ENCODE measurements at places on chromosomes 7 and 10. TPM values are rescaled to one million over a fixed set of nuclear protein-coding genes. Genes with fewer than 3 reads are reported as not detected.

The VSTM2A gene
- total RNA-seq, result not detected

The TFR2 gene
- 0.22 TPM for total RNA-seq

The TDRD1 gene
- 0.36 TPM for total RNA-seq

The AMPH gene
- total RNA-seq, result 1.5 TPM

The EXOSC1 gene
- 26.0 TPM for total RNA-seq

The HNRNPH3 gene
- total RNA-seq, result 58.2 TPM

The CRCP gene
- 25.0 TPM for total RNA-seq

The RNF32 gene
- 1.3 TPM for total RNA-seq

The BEND7 gene
- total RNA-seq, result 34.7 TPM

DNA sequence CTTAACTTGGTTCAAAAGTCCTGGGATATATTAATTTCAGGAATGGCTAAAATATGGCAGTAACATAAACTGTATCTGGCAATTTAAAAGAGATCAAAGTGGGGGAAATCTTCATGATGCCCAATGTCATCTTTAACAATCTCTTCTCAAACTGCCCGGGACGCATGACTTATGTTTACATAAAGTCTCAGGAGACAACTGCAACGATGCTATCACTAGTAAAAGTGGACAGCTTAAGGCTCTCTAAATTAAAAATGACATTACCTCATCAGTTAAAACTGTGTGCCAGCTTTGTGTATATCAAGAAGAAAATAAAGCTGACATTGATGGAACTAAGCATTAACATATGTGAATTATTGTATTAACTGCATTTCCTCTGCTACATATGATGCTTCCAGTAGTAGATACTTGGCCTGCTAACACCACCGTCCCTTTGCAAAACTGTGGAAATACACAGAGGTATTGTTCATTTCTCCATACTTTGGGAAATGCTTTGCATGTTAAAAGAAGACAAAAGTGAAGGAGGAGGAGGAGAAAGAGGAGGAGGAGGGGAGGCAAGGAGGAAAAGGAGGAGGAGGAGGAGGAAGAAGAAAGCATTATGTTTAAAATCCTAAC, 62.4 kb downstream of the NRP1 start:
- DNase-seq, result no peak

DNA sequence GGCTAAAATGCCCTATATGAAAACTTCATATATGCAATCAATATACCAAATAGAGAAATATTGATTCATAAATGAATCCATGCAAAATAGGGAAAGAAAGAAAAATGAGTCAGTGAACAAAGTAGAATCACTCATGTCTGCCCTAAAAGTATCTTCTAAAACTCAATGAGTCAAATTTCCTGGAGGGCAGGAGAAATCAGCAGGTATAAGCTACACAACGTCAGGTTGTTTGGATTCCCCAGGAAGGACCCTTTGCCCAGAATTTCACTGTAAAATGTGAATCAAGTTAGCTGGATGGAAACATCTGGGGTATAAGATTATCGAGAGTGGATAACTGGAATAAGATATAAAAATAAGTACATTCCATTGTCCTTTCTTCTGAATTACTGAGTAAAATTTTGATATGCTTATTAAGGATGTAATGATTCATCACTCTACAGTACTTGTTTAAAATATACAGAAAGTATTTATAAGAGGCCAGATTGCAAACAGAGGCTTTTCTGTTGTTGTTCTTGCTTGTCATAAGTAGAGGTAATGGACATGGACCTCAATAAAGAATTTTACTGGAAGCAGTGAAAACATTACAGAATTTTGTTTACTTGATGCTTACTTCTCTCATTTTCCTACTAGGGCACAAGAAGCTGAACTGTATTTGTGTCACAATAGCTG, 99.0 kb downstream of the AGMO start:
- DNase-seq, result no peak

DNA sequence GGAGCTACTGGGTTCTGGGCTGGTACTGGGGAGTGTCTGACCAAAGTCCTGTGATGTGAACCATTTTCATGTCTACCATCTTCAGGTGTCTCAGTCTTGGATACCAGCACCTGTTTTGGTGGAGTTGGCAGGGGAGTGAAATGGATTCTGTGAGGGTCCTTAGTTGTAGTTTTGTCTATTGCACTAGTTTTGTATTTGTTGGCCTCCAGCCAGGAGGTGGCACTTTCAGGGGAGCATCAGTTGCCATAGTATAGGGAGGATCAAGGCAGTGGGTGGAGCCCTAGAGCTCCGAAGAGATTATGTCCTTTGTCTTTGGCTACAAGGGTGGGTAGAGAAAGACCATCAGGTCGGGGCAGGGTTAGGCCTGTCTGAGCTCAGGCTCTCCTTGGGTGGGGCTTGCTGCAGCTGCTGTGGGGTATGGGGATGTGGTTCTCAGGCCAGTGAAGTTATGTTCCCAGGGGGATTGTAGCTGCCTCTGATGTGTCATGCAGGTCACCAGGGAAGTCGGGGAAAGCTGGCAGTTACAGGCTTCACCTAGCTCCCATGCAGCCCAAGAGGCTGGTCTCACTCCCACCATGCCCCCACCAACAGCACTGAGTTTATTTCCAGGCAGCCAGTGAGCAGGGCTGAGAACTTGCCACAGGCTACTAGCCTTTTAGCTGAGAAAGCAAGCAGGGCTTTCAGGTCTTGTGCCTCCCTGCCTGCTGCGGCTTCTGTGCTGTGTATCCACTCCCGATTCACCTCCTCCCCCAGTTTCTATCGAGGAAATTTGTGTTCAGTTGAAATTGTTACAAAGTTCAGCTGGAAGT, 153.1 kb downstream of the ZNF365 start:
- no peak for DNase-seq

DNA sequence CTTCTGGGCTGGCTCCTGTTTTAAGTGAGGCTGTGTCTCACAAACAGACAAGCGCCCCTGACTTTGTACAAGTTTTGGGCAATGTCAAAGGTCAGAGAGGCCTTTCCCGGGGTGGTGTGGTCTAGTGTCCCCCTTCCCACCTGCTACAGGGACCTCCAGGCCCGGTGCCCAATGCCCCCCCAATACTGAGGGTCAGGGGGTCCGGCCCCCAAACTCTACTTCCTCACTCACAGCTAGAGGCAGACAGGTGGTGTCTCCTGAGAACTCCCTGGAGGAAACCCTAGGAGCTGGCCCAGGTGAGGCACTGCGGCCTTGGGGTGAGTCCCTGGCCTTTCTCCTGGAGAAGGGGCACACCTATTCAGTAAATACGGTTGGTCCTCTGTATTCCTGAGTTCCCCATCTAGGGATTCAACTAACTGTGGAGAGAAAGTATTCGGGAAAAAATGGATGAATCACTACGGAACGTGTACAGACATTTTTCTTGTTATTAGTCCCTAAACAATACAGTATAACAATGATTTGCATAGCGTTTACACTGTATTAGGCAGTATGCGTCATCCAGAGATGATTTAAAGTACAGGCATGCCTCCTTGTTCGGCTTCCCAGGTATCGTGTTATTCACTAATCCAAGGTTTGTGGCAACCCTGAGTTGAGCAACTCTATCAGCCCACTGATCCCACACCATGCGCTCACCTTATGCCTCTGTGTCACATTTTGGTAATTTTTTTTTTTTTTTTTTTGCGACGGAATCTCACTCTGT, 308.1 kb downstream of the WDR37 start:
- no peak for DNase-seq

DNA sequence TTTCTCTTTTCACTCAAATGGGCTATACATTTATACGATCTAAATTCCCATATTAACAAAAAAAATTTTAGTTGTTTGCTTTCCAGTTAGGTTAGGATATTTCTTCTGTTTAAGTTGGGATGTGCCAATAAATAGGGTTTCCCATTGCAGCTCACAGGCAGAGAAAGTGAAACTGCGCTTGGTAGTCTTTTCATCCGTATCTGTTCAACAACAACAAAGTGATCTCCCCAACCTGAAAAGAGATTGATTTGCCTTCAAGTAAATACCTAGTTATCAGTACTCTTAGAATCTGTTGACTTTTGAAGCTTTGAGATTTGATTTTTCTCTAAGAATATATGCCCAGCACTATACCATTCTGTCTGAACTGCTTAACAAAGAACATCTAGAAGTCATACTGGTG, 143.4 kb downstream of the DYNC1I1 start:
- no peak for DNase-seq

DNA sequence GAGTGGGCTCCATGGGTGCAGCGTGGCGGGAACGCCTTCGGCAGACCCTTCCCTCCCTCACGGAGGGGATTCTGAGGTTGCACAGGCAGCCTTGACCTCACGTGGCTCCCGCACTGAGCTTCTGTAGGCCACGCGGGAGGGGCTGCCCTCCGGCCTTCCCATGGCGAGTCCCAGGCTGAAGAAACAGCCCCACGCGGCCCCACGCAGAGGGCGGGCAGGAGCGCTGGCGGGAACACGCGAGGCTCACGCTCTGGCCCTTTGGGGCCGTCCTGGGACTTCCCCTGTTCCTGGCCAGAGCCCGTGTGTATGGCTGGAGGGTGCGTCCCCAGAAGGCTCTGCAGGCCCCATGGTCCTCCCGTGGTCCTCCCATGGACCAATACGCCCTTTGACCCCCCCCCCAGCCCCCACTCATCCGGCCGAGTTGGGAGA, 21.7 kb upstream of the NKX6-2 start:
- DNase-seq, result no peak

- DNase-seq, result no peak
Observed at GRCh38 chr10:60206735-60207134, 182.9 kb downstream of the ANK3 start.

GRCh38 chr10:1648648-1649047, 88.7 kb downstream of the ADARB2 start:
- no peak for DNase-seq

DNA sequence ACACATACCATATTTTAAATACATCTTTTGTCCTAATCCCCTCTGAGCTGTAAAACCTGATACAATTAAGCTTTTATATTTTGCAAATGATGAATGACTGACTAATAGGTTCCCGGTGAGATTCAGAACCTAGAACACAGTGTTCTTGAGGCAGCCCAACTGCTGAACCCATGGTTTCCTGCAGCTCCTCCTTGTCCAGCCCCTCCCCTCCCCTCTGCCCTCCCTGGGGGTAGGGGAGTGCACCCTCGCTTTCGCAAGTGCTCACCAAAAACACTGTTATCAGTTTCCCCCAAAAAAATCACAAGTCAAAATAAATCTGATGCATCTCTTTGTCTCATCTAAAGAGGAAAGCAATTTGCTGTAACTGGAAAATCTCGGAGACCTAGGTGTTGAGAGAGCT, 602.8 kb downstream of the KCNMA1 start:
- no peak for DNase-seq

DNA sequence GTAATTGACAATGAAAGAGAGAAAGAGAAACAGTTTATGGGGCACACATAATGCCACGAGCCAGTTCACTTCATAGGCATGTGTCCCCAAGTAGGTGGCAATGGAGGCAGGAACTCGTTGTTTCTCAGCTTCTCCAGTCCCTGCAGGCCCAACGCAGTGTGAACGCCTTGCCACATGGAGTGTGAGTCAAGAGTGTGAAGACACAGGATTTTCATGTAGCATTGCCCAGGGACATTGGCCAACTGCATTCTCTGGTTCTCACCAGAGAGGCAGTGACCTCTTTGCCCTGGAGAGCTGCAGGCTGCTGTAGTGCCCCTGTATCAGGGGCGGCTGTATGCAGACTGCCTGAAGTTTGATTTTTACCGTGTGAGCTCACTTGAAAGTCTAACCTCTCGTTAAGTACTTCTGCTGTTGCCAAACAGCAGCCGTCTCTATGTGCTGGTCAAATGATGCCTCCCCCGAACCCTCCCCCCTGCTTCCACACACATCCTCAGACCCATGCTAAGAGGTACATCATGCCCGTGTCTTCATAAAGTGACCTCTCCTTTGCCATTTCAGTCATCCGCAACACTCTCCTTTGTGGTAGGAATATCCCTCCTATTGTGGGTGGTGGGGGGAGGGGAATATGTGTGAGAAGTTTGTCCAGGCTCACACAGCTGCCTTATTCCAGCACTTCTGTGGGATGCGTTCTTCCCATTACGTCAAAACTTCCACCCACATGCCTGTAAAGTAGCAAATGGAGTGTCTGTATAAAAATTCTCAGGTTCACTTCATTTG, 12.7 kb downstream of the LRRC18 start:
- no peak for DNase-seq

GRCh38 chr10:11625019-11625735, 13.7 kb upstream of the USP6NL start:
- no peak for DNase-seq

GRCh38 chr10:73744664-73744975, 448 bp downstream of the SEC24C start:
- DNase-seq, result no peak

DNA sequence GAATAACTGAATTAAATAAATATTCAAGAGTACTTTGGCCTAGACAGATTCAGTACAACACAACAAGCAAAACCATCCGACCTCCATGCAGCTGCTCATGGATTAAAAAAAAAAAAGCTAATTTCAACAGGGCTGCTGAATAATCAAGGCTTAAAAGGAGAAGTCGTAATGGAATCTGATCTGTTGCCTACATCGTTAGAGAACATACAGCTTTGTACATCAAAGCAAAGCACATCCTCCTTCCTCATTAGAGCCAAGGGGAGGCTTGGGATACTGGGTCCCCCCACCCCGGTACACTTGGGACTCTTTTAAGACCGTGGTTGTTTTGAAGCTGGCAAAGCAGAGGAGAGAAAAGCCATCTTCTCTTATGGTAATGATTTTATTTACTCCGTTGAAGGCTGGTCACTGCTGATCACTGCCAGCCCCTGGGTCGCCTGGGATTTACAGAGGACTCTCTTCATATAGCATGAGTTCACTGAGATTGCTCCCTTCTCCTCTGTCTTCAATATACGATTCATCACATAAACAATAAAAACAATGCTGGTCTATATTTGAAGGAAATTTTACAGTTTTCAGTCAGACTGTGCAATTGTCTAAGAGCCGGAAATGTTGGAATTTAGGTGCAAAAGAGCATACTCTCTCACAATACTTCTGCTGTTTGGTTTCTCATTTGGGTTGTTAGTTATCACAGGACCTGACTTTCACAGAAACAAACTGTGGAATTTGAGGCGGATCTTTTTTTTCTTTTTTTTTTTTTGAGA, 148.8 kb downstream of the FAM107B start:
- DNase-seq, result no peak

DNA sequence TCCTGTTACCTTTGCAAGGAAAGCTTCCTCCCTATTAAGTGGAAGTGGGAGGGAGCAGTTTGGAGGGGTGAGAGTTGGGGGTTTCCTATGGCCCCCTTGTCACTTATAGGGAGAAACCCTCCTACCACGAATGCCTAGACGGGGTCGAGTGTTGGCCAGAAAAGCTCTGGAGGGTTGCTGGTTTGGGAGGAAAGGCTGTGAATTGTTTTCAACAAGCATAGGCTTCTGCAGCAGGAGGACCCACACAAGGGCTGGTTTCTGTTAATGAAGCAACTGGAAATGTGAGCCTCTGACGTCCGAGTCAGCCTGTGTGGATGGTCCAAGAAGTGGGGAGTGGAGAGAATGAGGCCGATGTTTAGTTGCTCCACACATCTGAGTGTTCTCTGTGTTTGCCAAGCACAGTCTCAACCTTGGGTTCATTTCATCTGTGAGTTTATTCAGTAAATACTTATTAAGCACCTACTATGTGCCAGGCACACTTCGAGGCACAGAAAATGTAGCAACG, 37.3 kb upstream of the LEP start:
- DNase-seq, result no peak

DNA sequence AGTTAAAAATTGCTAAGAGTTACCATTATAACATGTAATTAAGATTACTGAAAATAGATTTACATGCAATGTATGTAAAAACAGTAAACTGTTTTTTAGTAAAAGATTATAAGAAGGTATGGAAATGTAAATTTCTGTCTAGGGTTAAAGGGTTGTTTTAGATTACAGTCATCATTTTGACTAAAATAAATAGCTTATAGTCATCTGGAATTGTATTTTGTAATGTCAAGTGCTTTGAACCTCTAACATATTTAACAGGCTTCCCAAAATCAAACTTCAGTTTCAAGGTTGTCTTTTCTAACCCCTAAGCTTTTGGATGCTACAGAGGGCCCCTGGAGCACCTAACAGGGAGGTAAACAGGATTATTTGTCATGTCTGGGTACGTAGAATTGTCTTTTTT, 35.0 kb upstream of the ZNF746 start:
- DNase-seq, result no peak

Data from ovary (tissue), 10 donors.